Bone marrow (tissue), 2 donors: ENCODE measurements at places on chromosomes 2 and 18.

- no peak for DNase-seq
Measured at GRCh38 chr18:48800466-48800865, 150.3 kb downstream of the SMAD7 start.

GRCh38 chr2:206086716-206087350 is 859 bp upstream of the INO80D start:
- no peak for DNase-seq

DNA sequence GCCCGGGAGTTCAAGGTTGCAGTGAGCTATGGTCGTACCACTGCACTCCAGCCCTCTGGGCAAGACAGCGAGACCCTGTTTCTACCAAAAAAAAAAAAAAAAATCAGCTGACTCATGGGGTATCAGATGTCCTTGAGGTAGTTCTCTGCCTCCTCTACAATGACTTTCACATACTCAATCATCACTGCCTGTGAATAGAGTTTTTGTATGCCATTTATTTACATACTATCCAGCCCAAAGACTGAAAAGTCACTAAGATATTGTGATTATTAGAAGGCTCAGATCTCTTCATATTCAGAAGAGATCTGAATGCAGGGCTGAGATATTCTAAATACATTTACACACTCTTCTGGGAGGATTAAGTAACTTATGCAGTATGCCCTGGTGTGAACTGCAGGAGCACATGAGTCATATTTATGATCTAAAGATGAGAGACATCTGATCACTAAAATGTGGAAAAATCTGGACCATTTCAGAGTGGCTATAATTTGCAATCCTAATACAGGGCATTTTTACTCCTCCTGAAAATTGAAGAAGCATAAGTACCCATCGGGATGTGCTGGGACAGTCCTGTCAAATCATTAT is 38.9 kb downstream of the KLF7 start:
- DNase-seq, result no peak

- no peak for DNase-seq
Measured at GRCh38 chr2:22329211-22330154, 1055.5 kb upstream of the KLHL29 start.

- no peak for DNase-seq
Measured at GRCh38 chr18:35964319-35964718, 8.2 kb upstream of the RMP24 start.

- DNase-seq, result no peak
Measured at GRCh38 chr2:107936433-107937359, 49.6 kb upstream of the SLC5A7 start.

GRCh38 chr2:20568501-20569463 is 82.1 kb downstream of the HS1BP3 start:
- no peak for DNase-seq

- no peak for DNase-seq
Measured at GRCh38 chr2:187936228-187936627, 355.4 kb upstream of the GULP1 start.

DNA sequence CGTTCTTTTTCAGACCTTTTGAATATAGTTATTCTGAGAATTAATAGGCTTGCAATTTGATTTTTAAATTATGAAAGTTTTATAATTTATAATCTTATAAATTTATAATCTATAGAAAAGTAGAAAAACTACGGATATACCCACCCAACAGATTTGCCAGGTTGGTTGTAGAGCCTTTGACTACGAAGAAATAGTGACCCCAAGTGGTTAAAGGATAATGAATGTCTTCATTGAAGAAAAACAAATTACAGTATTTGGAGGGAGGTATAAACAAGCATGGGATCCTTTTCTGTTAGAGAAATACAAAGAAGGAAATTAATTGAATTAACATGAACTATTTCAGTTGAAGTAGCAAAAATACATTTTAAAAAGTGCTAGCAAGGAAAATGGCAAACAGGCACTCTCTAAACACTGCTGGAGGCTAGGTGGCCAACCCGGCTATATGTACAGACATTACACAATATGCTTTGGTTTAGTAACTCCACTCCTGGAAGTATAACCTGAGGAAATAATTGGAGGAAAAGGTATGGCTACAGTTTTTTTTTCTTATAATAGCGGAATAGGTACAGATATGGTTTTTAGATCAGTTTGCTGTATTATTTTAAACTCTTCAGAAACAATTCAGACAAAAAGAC is 110.9 kb downstream of the MIB1 start:
- DNase-seq, result no peak

DNA sequence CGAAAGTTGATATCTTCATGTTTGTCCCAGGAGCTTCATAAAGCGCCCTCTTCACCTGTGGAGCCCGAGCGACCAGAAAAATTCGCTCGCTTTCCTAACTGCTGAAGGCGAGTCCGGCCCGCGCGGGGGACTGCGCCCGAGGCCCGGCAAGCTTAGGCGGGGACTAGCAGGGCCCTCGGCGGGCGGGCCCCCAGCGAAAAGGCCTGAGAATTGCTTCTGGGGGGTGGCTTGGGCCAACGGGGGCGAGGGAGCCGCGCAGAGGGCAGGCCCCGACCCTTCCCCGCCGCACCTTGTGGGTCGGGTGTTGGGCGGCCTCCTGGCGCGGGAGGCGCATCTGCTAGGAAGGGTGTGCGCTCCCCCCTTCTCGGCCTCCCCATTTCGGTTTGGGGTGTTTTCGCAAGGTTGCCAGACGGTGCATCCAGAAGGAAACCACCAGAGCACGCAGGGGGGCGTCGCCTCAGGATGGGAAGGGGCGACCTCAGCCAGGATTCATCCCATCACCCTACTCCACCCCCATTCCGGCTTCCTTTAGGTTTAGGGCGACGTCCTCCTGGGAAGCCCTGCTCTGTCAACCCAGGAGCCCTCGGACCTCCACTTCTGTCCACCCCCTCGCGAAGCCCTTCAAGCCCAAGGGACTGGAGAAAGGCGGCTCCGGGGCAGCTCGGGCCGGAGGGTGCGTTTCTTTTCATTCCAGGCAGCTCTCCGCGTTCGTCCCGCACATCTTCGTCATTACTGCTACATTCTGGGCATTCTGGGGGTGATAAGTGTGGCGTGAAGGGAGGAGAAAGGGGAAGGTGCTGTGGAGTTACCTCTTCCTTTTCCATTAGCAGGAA is 9.1 kb downstream of the SP9 start:
- no peak for DNase-seq

GRCh38 chr2:8121826-8122513 is 559.9 kb upstream of the ID2 start:
- DNase-seq, result no peak
